ENCODE measurements at places on chromosomes 2 and 18.

- DNase-seq, result peak; percentile 14
Measured at GRCh38 chr2:43803113-43803512, 29.3 kb downstream of the DYNC2LI1 start.

DNA sequence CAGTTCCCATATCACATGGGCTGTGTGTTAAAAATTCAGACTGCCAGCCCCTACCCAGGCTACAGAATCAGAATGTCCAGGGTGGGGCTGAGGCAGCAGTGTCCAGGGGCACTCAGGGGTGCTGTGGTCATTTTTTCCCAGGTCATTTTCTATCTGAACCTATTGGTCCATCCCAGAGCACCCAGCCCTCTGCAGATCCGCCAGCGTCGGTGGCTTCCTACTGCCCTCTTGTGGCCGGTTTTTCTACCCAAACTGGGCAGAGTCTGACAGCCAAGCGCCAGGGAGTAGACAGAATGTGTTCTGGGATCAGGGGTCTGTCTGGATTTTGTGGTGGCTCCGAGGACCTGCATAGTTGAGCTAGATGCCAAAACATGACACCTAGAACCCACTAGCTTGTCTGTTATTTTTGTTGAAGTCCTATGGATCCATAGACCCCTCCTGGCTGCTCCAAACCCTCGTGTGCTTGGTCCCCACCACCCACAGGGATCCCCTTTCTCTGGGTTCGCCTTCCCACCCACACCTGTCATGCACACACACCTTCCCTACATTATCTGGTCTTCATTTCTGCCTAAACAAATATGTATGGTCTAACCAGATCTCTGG lies 34.1 kb upstream of the RMDN2 start:
- DNase-seq, result peak; percentile 68

- DNase-seq, result no peak
Measured at GRCh38 chr2:186429104-186429503, 57.0 kb upstream of the ZC3H15 start.

GRCh38 chr2:112047537-112048235 lies 7.4 kb upstream of the TMEM87B start:
- no peak for DNase-seq

GRCh38 chr2:73334045-73334444 lies 40.7 kb upstream of the EGR4 start:
- DNase-seq, result no peak

GRCh38 chr2:43407935-43408334 lies 181.5 kb upstream of the ZFP36L2 start:
- no peak for DNase-seq

GRCh38 chr2:64625299-64626145 lies 28.2 kb downstream of the SERTAD2 start:
- DNase-seq, result no peak

DNA sequence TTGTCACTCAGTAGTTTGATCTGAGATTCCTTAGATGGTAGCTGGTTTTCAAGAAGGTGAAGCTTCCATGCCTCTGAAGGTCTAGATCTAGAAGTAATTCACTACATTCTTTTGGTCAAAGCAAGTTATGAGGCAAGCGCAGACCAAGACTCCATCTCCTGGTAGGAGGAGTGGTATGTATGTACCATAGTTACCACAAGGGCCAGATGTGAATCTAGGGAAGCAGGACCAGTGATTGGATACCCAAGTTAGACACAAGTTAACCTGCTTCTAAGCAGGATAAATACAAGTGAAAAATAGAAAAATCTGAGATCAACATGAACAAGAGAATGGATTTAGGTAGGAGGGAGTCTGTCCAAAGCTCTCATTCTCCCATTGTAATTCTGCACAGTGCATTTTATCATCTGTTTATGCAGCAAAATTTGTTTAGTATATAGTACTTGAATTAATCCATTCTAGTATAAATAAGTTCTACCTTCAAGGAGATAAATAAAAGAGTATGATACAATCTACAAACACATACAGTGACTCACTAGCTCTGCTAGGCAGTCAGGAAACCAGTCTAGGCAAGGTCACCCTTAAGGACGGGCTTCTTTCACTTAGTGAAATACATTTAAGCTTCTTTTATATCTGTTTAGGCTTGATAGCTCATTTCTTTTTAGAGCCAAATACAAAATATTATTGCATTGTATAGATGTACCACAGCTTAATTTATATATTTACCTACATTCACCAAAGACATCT lies 14.2 kb upstream of the DOCK10 start:
- peak; percentile 83 for DNase-seq

DNA sequence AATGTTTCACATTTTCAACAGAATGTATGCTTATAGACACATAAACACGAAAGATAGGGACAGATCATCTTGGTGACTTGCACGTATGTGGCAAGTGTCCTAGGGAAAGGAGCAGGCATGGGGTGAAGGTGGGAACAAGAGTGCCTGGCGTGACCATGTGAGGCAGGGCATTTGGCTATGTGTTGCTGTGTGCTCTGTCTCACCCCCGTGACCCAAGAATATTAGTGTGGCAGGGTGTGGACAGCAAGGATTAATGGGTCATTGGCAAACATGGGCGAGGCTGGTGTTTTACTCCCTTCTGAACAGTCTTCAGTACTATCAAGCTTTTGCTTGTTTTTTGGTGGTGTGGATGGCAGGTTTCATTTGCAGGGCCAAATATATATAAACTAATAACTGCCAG lies 1.3 kb upstream of the VWA3B start:
- DNase-seq, result no peak

DNA sequence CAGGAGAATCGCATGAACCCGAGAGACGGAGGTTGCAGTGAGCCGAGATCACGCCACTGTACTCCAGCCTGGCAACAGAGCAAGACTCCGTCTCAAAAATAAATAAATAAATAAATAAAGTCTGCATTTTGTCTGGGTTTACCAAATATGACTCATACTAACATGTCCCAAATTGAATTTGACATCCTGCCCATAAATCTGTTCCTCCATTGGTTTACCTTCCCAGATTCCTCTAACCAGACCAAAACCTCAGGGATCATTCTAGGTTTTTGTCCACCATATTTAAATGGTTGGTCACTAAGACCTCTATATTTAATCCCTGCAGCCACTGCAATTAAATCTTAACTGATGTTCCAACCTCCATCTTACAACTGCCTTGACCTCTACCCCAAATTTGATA lies 150.9 kb downstream of the ATAD2B start:
- no peak for DNase-seq

- DNase-seq, result no peak
Measured at GRCh38 chr2:126889496-126890135, 9.1 kb upstream of the TEX51 start.

GRCh38 chr2:75647771-75648170 lies 1.2 kb downstream of the MRPL19 start:
- DNase-seq, result no peak

DNA sequence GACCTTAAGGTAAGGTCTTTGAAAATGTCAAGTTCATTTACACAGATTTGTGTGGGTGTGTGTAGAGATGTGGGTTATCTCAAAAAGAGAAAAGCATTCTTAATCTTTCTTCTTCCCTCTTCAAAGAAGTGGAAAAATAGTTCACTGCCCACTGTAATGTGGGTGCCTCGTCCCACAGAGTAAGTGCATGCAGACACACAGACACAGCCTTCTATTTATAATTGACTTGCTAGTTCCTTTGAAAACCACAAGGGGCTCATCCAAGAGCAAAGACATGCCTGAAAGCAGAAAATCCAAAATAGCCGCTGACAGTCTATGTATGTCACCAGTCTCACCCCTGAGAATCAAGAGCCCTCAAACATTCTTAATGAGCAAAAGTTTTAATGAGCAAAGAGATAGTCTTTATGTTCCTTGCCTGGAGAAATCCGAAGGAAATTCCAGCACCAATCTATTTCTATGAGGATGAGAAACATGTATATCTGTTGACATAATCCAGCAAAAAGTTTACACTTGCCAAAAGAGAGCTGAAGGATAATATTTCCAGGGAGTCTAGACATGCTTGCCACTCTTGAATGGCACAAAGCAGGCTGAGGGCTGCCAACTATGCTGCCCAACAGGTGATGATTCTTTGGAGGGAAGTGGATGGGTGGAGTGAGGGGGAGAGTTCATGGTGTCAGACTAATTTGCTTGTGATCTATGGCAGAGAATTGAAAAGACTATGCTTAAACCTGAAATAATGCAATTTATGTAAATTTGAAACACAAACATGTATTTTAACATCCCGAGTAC lies 93.9 kb downstream of the ACVR1 start:
- DNase-seq, result peak; percentile 28
